ENCODE measurements at places on chromosomes 2 and 18. TPM values are rescaled to one million over a fixed set of nuclear protein-coding genes. Genes with fewer than 3 reads are reported as not detected.

KLHL30 gene
- total RNA-seq = not detected

CACNB4 gene
- 0.31 TPM for total RNA-seq

NT5C1B gene
- total RNA-seq = not detected

STK16 gene
- total RNA-seq = 32.8 TPM

ASPRV1 gene
- total RNA-seq = not detected

DNA sequence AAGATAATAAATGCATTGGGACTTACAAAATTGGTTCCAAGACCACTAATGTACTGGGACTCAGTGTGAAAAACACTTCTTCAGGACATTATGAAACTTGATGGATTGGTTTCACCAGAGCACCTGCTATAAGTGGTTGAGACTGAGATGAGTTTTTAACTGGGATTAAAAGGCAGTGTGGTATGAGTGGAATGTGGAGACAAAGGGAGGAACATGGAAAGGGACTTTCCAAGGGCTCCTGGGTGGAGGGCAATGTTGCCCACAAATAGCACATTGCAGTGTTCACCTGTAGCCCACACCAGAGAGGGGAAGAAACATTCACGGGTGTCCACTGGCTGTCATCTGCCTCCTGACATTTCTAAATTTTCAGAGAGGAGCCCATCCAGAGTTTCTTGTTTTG lies 253.3 kb upstream of the TANK start:
- DNase-seq = no peak

DNA sequence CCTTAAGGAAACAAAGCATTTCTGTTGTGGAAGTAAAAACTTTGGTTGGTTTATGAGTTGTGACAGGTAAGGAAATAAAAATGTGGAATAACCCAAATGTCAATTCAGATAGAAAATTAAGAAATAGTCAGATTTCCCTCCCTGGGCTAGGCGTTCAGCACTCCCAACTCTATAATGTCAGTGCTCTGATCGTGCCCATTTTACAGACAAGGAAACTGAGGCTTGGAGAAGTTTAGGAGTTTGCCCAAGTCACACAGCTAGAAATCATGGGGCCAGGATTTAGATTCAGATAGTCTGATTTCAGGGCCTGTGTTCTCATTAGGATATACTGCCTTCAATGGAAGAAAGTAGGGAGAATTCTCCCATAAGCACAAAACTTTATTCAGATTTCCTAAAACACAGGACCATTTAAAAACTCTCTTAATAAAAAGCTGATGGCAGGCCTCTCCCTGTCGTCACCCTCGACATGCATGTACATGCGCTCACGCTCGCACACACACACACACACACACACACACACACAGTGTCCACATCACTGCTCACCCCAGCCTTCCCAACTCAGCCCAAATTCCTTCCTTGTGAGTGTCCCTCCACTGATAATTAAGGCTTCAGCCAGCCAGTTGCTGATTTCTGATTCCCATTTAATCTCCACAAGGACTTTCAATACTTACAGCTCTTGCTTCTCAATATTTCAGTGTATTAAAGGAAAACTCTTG lies 49.1 kb upstream of the SLC14A2 start:
- DNase-seq = no peak

DNA sequence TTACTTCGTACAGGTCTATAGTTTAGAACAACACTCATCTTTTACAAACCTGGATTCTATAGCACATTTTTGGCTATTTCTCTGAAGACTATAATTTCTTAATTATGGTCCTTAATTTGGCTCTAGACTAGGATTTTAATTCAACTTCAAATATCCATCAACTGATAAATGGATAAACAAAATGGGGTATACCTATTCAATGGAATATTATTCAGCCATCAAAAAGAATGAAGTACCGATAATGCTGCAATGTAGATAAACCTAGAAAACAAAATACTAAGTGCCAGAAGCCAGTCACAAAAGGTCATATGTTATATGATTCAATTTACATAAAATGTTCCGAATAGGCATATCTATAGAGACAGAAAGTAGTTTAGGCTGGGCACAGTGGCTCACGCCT lies 15.2 kb upstream of the RIF1 start:
- DNase-seq = no peak

- peak; percentile 7 for DNase-seq
Observed at GRCh38 chr2:107072150-107072940, 186.4 kb upstream of the ST6GAL2 start.

GRCh38 chr2:116145031-116145430 lies 1669.5 kb upstream of the DDX18 start:
- DNase-seq = no peak

DNA sequence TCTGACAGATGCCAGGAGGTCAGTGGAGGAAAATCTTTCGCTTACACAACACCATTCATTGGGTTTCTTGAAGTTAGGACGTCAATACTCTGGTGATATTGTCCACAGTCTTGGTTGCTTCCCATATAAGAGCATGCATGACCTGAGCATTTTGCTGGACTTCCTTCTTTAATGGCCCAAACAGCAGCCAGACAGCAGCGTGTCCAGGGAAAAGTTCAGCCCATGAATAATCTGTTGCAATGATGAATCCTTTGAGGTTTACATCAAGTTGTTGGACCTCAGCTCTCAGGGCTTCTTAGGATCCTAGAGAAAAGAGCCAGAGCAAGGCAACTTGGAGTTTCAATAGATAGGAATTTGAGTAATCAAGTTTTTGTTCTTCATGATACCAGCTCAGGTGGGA lies 155.6 kb upstream of the MGAT5 start:
- DNase-seq = no peak

DNA sequence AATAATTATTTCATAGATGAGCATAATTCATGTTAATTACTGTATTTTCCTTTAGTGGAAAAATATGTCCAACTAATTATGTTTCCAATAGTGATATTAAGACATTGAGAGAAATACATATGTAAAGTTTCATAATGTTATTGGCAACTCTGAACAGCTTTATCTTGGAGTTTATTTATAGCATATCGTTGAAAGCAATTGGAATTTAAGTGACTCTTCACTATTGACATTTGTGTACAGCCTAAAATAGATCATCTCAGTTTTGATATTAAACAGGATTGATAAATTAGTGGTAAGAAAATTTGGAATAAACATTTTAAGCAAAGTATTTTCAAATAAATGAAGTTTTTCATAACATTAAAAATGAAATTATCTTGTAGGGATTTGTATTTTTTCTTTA lies 79.7 kb downstream of the EML4 start:
- DNase-seq = no peak

GRCh38 chr18:63774511-63774910 lies 707 bp upstream of the SERPINB7 start:
- DNase-seq = no peak

Data from H4 (cell line).